ENCODE measurements at places on chromosomes 12 and 14.

GRCh38 chr14:85574853-85575616, 45.1 kb downstream of the FLRT2 start:
- peaks cover 17% of the 10 kb centered on the region for H3K4me1 ChIP-seq
- H3K27ac ChIP-seq = no peak overlapping the region
- peak; percentile 50 for DNase-seq
- H3K36me3 ChIP-seq = no peaks in the 10 kb centered on the region
- no peak overlapping the region for H3K4me3 ChIP-seq

DNA sequence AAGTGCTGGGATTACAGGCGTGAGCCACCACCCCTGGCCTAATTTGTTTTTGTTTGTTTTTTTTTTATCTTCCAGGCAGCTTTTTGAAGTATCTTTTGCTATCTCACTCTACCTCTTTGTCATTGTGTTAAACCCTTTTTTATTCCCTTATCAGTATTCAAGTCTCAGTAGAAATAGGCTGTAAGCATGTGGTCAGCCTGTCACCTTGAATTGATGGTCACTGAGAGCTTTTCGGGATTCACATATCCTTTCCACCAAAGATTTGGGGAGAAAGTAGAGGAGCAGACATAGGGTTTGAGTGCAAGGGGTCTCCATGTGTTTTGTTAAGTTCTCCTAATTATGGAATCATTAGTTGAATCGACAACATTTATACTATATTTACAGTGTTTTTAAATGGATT, 36.4 kb downstream of the TMPO start:
- H3K27me3 ChIP-seq = no peaks in the 10 kb centered on the region
- DNase-seq = no peak
- H3K36me3 ChIP-seq = peaks cover 46% of the 10 kb centered on the region
- no peaks in the 10 kb centered on the region for H3K4me1 ChIP-seq
- H3K27ac ChIP-seq = no peak overlapping the region

DNA sequence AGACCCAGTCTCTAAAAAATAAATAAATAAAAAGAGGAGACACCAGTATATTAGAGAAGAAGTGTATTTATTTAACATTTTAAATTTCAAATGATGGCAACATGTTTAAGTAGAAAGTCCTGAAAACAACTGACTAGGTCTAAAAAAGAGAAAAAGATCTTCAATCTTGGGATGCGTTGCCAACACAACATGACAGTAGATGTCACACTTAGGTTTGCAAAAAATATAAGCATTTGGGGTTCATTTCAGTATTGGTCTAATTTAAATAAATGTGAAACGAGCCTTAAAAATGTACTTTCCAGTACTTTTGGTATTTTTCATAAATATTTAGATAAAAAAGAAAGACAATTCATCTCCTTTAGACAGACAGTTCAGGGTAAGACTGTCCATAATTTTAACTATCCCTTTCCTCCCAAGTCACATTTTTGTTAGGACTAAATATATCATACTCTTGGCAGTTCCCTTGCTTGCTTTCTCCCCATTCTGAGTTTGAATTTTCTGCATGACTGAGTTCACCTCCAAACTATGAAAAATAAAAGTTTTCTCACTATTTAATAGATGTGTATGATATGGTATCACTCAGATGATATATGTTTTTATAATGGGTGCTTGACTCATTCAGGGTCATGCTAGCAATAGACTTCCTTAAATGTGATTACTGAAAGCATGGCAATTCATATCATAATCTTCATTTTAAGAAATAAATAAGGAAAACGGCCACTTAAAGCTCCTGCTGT, 4.3 kb downstream of the C14orf93 start:
- no peak for DNase-seq
- no peaks in the 10 kb centered on the region for H3K27me3 ChIP-seq
- peak overlapping the region; percentile 92 for H3K4me3 ChIP-seq
- no peaks in the 10 kb centered on the region for H3K36me3 ChIP-seq
- no peak overlapping the region for H3K27ac ChIP-seq

DNA sequence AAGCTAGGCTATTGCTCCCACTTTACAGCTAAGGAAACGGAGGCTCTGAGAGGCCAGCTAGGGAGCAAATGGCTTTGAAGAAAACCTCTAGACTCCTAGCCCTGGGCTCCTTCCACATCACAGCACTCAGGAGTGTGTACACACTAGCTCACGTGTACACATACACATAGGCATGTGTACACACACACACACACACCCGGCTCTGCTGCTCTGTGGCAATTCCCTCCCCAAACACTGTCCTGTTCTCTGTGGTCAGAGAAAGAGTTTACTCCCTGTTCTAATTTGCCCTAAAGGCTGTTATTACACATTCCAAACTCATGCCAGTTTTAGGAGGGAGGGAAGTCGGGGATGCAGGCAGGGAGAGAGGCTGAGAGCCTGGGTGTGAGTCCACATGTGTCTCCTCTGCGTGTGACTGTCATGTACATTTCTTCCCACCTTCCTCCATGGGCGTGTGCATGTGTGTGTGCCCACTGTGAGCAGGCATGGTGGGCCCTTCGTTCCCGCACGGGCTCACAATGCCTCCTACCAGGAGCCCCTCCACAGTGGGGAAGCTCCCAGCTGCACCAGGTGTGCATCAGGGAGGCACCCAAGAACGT, 14.2 kb downstream of the TRPV4 start:
- DNase-seq = no peak
- H3K4me3 ChIP-seq = no peak overlapping the region
- H3K27me3 ChIP-seq = no peaks in the 10 kb centered on the region
- H3K36me3 ChIP-seq = no peaks in the 10 kb centered on the region
- no peaks in the 10 kb centered on the region for H3K4me1 ChIP-seq

DNA sequence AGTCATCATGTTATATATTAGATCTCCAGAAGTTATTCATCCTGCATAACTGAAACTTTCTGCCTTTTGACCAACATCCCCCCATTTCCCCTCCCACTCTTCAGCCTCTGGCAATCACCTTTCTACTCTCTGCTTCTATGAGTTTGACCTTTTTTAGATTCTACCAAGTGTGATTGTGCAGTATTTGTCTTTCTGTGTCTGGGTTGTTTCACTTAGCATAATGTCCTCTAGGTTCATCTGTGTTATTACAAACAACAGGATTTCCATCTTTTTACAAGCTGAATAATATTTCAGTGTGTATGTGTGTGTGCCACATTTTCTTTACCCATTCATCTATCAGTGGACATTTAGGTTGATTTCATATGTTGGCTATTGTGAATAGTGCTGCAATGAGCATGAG, 11.2 kb upstream of the WSCD2 start:
- no peak for DNase-seq
- H3K4me3 ChIP-seq = no peak overlapping the region
- no peaks in the 10 kb centered on the region for H3K36me3 ChIP-seq
- no peak overlapping the region for H3K27ac ChIP-seq
- H3K27me3 ChIP-seq = no peaks in the 10 kb centered on the region
- H3K4me1 ChIP-seq = peaks cover 7% of the 10 kb centered on the region

DNA sequence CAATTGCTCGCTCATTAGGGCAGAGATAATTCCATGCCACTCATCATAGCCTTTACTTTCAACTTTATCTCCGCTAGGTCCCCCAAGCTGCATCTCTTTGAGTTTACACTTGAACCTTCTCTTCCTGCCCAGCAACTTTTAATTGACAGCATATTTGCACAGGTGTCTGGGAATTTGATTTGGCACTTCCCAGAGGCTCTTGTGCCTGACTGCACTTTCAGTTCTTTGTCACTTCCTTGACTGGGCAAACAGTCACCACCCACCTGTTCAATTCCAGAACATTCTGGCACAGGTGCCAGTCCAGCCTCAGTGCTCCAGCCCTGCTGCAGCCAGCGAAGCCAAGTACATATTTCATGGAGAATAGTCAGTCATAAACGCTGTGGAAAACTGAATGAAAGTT, 110.1 kb upstream of the LRIG3 start:
- no peak for DNase-seq
- H3K4me3 ChIP-seq = no peak overlapping the region
- no peak overlapping the region for H3K27ac ChIP-seq
- no peaks in the 10 kb centered on the region for H3K27me3 ChIP-seq

DNA sequence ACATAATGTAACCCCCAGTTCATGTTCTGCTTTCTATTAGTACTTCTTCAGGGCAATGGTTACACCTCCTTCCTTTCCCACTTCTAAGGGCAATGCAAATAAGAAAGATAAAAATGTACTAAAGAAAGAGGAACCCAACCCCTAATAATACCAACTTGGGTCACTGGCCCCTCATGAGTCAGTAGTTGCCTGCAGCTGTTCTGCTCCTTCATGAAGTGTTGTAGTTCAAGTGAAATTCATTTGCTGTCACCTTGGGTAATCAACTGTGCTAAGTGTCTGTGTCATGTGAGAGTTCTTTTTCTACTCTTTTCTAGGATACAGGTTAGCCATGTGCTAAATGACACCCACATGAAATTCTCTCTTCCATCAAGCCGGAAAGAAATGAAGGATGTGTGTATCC, 91.8 kb downstream of the PLXNC1 start:
- H3K27ac ChIP-seq = no peak overlapping the region
- H3K36me3 ChIP-seq = no peaks in the 10 kb centered on the region
- no peak for DNase-seq
- H3K4me3 ChIP-seq = no peak overlapping the region
- no peaks in the 10 kb centered on the region for H3K4me1 ChIP-seq

DNA sequence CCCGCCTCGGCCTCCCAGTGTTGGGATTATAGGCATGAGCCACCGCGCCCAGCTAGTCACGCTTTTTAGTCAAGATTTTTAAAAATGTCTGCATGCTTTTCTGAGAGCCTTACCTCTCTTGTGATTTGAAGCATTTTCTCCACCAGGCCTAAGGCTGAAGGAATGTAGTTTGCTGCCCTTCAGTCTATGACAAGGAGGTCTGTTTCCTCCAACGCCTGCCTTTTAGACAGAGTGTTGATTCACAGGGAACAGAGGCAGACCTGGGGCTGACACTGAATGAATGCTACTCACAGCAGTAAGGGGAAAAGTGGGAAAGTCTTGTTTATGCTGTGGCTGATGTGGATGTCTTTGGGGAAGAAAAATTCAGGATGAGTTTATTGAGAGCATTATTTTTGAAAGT, 27.2 kb upstream of the MDM2 start:
- no peaks in the 10 kb centered on the region for H3K4me1 ChIP-seq
- no peak for DNase-seq
- H3K4me3 ChIP-seq = no peak overlapping the region
- H3K27me3 ChIP-seq = no peaks in the 10 kb centered on the region
- no peaks in the 10 kb centered on the region for H3K36me3 ChIP-seq

GRCh38 chr14:74142523-74142922, 57.8 kb downstream of the LIN52 start:
- H3K4me3 ChIP-seq = no peak overlapping the region
- H3K27ac ChIP-seq = no peak overlapping the region
- no peaks in the 10 kb centered on the region for H3K27me3 ChIP-seq
- no peak for DNase-seq
- peaks cover 4% of the 10 kb centered on the region for H3K4me1 ChIP-seq
- no peaks in the 10 kb centered on the region for H3K36me3 ChIP-seq

- DNase-seq = no peak
- no peak overlapping the region for H3K27ac ChIP-seq
- peaks cover 12% of the 10 kb centered on the region for H3K4me1 ChIP-seq
- H3K27me3 ChIP-seq = no peaks in the 10 kb centered on the region
- H3K36me3 ChIP-seq = no peaks in the 10 kb centered on the region
Measured at GRCh38 chr14:99237288-99237687, 34.7 kb downstream of the BCL11B start.

GRCh38 chr14:22929961-22930364, 787 bp upstream of the PRMT5 start:
- peak overlapping the region; percentile 92 for H3K4me3 ChIP-seq
- no peak for DNase-seq
- peak overlapping the region; percentile 16 for H3K27ac ChIP-seq
